ENCODE measurements at places on chromosomes 11 and 22.

GRCh38 chr11:133227632-133228111 lies 304.6 kb downstream of the OPCML start:
- DNase-seq = no peak

DNA sequence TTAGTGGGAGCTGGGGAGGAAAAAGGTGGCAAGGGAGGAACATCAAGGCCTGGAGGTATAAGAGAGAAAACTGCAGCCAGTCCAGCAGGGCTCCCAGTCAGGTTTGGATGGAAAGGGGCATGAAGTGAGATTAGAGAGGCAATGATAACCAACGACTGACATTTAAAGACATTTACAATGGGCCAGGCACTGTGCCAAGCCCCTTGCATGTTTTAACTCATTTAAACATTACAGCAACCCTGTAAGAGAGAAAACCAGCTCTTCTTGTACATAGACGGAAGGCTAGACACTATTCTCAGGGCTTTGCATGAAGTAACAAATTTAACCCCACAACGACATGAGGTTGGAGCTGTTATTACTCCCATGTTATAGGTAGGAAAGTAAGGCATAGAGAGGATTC lies 32.1 kb upstream of the PAK1 start:
- no peak for DNase-seq

DNA sequence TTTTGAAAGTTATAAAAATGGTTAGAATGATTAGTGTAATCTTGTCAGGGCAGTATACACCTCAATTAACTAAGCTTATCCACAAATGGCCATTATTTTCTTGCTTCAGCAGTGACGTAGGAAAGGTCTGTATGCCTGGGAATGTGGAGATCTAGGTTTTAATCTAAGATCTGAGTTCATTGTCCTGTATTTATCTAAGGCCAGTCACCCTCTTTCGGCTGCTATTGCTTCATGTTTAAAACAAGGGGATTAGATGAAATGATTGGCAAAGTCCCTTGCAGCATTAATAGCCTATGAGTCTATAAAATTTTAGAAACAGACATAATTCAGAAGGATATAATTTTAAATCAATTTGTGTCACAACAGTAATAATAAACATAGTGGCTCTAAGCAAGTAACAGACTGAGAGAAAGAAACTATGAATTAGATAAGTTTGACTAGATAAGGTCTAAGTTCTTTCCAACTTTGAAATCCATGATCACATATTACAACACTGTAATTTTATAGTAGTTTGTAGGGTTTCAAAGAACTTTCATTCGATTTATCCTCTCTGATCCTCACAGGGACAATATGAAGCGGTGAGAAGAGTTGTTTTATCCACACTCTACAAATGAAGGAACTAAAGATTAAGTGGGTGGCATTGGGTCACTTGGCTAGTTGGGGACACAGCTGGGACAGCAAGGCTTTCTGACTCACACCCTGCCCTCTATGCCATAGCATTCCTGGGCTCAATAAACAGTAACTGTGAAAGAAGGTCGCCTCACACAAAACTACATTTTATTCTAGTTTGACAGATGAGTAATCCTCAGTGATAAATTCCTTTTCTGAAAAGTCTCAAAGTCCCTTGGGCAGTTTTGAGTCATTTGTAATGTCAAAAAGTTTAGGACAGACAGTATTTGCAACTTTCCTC lies 60.6 kb upstream of the RDX start:
- DNase-seq = no peak

DNA sequence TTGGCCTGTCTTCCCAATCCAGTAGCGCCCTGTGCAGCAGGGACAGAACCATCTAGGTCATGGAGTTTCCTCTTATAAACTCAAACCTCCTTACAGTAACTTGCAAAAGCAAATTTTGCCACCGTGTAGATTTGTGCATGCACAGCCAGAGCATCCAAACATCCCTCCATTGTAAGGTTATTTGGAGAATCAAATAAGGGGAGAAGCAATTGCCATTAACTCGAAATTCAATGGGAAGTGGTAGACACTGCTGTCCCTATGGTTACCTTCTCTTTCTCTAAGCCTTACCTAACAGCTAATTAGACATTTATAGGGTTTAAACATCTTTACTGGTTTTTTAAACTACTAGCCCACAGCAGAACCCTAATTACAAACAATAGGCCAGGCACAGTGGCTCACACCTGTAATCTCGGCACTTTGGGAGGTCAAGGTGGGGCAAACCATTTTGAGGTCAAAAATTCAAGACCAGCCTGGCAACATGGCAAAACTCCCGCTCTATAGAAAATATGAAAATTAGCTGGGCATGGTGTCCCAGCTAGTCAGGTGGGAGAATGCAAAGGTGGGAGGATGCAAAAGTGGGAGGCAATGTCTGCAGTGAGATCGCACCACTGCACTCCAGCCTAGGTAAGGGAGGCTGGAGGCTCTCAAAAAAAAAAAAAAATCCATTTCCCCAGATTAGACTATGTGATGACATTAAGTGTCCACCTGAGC lies 6.6 kb downstream of the HSPA8 start:
- no peak for DNase-seq

DNA sequence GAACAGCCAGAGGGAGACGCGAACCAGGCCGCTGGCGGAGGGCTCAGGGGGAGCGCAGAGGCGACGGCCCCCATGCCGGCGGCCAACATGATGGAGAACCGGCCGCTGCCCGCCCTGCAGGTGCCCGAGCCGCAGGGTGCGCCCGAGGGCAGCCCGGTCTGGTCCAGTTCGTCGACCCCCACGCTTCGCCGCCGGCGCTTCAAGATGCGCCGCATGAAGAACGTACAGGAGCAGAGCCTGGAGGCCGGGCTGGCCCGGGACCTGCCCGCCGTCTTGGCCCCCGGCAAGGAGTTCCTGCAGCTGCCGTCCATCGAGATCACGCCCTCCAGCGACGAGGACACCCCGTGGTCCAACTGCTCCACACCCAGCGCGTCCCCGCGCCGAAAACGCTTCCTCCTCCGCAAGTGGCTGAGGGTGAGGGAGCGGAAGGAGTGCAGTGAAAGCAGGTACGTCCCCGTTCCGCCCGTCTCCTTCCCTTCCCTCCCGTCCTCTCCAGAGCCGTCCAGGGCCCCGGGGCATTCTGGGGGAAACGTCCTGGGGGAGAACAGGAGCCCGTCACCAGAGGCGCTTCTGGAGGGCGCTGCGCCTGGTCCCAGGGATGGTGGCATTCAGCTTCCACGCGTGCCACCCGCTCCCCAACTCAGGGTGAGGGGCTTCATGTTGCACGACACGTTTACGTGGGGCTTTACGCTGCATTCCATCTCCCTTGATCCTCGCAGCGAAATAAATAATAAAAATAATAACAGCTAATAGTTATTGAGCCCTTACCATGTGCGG lies 840 bp downstream of the GRAMD1B start:
- DNase-seq = peak; percentile 91

GRCh38 chr11:121237686-121238658 lies 54.6 kb upstream of the SC5D start:
- DNase-seq = no peak

DNA sequence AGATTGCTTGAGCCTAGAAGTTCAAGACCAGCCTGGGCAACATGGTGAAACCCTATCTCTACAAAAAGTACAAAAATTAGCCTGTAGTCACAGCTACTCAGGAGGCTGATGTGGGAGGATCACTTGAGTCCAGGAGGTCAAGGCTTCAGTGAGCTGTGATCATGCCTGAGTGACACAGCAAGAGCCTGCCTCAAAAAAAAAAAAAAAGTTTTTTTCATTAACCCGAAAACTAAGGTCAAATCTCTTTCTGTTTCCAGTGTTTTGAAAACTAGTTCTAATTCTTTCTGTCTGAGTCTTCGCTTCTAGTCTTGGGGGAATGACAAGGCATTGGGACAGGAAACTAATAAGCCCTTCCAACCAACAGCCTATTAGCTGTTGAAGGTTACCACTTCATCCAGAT lies 57.6 kb downstream of the LIF start:
- DNase-seq = no peak
